ENCODE measurements at places on chromosomes 11 and 22. TPM values are rescaled to one million over a fixed set of nuclear protein-coding genes. Genes with fewer than 3 reads are reported as not detected.
A peak's percentile ranks its signal among the peaks of the same experiment; 100 is the strongest.

GRCh38 chr11:80103142-80103859 lies 662.5 kb upstream of the TENM4 start:
- DNase-seq = no peak

GRCh38 chr11:74683941-74684481 lies 47.2 kb downstream of the CHRDL2 start:
- no peak for DNase-seq

DNA sequence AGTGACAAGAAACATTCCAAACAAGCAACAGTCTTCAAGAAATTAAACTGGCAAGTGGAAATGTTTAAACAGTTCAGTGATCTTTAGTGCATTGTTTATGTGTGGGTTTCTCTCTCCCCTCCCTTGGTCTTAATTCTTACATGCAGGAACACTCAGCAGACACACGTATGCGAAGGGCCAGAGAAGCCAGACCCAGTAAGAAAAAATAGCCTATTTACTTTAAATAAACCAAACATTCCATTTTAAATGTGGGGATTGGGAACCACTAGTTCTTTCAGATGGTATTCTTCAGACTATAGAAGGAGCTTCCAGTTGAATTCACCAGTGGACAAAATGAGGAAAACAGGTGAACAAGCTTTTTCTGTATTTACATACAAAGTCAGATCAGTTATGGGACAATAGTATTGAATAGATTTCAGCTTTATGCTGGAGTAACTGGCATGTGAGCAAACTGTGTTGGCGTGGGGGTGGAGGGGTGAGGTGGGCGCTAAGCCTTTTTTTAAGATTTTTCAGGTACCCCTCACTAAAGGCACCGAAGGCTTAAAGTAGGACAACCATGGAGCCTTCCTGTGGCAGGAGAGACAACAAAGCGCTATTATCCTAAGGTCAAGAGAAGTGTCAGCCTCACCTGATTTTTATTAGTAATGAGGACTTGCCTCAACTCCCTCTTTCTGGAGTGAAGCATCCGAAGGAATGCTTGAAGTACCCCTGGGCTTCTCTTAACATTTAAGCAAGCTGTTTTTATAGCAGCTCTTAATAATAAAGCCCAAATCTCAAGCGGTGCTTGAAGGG lies 6.0 kb downstream of the MALAT1 start:
- DNase-seq = no peak

DNA sequence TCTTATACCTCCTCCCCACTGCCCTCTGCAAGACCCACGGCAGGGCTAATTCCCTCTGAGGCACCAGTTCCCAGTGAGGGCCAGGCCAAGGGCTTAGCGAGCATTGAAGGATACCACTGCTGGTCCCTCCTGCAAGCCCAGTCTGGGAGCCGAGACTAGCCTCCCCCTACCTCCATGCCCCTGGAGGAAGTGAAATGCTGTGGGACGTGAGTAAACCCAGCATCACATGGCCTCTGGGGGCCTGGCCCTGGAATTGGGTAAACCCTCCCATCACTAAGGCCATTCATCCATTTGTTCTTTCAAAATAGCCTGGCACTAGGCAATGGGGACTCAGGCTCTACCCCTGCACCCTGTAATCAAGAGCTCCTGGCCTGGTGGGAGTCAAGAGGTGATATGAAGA lies 24.7 kb downstream of the ARAP1 start:
- no peak for DNase-seq

- DNase-seq = no peak
Observed at GRCh38 chr11:27757953-27758352, 57.7 kb upstream of the BDNF start.

GRCh38 chr11:12329797-12330196 lies 47.6 kb upstream of the PARVA start:
- no peak for DNase-seq

DNA sequence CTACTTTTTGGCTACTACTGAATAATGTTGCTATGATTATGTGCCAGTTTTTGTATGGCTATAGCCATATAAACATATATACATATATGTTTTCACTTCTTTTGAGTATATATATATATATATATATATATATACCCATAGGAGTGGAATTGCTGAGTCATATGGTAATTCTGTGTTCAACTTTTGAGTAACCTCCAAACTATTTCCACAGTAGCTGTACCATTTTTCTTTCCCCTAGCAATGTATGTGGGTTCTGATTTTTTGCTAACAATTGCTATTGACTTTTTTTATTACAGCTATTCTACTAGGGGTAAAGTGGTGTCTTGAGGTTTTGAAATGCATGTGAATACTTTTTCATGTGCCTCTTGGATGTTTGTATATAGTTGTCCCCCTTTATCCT lies 30.4 kb downstream of the CBL start:
- no peak for DNase-seq

GRCh38 chr22:38413085-38414008 lies 41.7 kb downstream of the KCNJ4 start:
- peak; percentile 48 for DNase-seq

DNA sequence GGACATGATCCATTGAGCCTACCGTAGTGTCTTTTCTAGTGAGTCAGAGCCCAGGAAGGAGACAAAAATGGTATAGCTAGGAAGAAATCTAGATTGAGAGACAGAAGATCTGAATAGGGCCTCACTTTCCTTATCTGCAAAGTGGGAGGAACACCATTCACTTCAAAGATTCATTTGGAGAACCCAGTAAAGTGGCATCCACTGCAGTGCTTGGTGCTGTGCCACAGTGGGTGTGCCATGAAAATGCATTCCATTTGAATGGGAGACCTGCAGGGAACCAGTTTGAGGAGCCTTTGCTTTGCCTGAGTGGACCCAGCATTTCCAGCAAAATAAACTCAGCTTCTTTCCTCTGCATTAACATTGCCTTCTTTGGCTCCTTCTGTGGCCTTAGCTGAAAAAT lies 470.5 kb upstream of the CADM1 start:
- no peak for DNase-seq

DNA sequence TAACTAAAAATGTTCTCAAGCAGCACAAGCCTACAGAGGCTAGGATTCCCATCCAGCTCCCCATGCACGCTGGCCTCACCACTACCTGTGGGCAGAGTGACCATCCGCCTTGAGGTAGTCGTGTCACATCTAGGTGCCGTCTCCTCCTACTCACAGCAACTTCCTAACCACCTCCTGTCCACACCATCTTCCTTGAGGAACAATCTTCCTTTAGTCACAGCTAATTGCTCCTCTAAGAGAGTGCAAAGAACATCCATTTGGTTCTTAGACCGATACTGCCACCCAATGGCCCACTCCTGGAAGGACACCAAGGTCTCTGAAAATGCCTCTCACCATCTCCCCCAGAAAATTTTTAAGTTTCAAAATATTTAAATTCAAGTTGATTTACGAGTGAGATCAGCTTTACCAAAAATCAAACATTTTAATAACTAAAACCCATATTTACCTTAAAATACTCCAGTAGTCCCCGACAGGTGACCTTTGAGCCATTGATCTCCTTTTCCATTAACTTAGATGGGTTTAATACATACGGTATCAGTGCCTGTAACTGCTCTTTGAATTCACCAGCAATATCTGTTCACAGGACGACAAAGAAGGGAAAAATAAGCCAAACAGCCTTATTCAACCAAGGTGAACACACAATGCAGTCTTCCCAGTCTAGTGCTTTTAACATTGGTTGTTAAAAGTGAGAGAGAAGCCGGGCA lies 21.7 kb upstream of the PLAAT3 start:
- peak; percentile 59 for DNase-seq

DNA sequence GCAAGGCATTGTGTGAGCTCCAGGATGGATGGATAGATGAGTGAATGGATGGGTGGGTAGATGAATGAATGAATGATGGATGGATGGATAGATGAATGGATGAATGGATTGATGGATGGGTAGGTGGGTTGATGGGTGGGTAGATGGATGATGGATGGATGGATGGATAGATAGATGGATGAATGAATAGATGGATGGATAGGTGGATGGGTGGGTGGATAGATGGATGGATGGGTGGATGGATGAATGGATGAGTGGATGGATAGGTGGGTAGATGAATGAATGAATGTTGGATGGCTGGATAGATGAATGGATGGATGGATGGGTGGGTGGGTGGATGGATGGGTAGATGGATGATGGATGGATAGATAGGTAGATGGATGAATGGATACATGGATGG lies 33.5 kb downstream of the DHCR7 start:
- no peak for DNase-seq

GRCh38 chr11:110909336-110909735 lies 197.1 kb upstream of the ARHGAP20 start:
- DNase-seq = no peak

GRCh38 chr11:94791216-94791889 lies 23.2 kb downstream of the AMOTL1 start:
- no peak for DNase-seq

DNA sequence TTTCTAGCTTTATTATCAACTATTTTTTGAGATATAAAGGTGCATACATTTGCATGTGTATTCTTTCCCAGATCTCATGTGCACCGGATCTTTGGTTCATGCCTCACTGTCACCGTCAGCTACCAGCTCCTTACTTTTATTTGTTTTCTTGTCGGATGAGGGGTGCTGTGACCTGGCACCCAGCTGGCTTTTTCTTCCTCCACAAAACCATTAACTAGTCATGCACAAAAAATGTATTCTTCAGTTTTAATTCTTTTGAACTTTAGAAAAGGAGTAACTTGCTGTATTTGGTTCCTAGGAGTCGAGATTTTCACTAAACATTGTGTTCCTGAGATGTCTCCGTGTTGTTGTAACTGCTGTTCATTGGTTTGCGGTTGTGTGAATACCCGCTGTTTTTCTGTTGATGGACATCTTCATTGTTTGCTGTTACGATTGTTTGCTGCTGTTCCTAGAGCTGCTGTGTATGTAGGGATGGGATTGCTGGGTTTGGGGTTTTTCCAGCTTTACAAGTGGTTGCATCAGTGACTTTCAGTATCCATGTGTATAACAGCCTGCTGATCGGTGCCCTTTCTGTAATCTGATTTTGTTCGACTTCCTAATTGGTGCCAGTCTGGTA lies 39.4 kb downstream of the MOV10L1 start:
- no peak for DNase-seq

DNA sequence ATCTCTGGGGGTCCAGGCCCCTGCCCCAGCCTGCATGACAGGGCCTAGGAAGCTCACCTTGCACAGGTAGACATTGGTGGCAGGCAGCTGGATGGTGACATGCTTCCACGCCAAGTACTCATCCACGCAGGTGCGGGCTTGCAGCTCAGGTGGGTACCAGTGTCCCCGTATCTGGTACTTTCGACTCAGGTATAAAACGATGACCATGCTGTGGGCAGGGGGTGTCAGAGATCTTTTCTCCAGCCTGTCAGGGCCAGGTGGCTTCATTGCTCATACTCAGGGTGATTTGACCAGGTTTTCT lies 1.6 kb upstream of the GSTT4 start:
- no peak for DNase-seq

GRCh38 chr11:65641297-65642013 lies 3.6 kb downstream of the SIPA1 start:
- no peak for DNase-seq

- DNase-seq = no peak
Observed at GRCh38 chr11:72067266-72067665, 13.1 kb downstream of the NUMA1 start.

- DNase-seq = no peak
Observed at GRCh38 chr22:24231706-24232105, 13.2 kb downstream of the GGT5 start.

GRCh38 chr11:1410366-1411291 lies 20.9 kb downstream of the BRSK2 start:
- DNase-seq = no peak

- no peak for DNase-seq
Observed at GRCh38 chr22:44783581-44783980, 31.2 kb downstream of the ARHGAP8 start.

- no peak for DNase-seq
Observed at GRCh38 chr11:38835966-38836365, 2237.9 kb upstream of the RAG2 start.

- DNase-seq = no peak
Observed at GRCh38 chr11:2578929-2579270, 120.9 kb downstream of the KCNQ1OT1 start.

DNA sequence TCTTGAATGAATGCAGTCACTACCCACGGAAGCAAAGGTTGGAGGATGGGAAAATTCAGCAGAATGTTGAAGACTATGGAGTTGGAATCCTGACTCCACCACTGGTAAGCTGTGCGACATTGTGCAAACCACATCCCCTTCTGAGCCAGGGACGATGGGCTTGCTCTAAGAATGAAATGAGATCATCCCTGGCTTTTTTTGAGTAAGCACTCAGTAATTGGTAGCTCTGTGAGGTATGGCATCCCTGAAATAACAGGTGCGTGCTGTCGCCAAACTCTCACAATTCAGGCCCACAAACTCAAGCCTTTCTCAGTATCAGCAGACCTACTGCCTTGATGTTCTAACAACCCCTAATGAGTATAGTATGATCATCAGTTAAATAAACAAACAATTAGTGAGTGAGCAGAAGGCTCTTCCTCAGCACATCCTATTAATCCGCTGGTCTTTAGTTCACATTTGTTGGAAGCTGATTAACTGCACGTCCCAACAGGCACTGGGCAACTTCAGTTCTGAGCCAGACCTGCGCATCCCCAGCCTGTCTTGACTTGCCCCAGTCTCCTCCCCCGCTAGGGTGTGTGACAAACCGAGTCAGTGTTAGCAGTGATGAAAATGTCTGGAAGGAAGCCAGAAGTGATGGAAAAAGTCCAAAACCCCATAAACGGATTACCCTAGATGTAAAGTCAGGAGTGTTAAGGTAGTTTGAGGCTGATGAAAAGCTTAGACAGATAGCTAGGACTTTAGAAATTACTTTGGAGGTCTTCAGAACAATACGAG lies 235.5 kb downstream of the GRIK4 start:
- no peak for DNase-seq

GRCh38 chr22:19063581-19064353 lies 58.4 kb downstream of the DGCR2 start:
- DNase-seq = no peak

- DNase-seq = no peak
Observed at GRCh38 chr11:67667490-67668191, 6.8 kb downstream of the ALDH3B2 start.

- DNase-seq = no peak
Observed at GRCh38 chr11:61654397-61654829, 25.8 kb upstream of the DAGLA start.

- no peak for DNase-seq
Observed at GRCh38 chr11:30128269-30128932, 102.4 kb upstream of the FSHB start.

GRCh38 chr11:119991669-119992068 lies 146.2 kb downstream of the TRIM29 start:
- no peak for DNase-seq

CCDC73 gene
- not detected for total RNA-seq

CDC42EP1 gene
- total RNA-seq = 0.09 TPM

RPL3 gene
- 2,348 TPM for total RNA-seq

HSPB2 gene
- not detected for total RNA-seq

FOLR2 gene
- total RNA-seq = not detected

SCO2 gene
- 4.8 TPM for total RNA-seq

RGL4 gene
- total RNA-seq = 49.7 TPM

Data from activated naive CD4-positive, alpha-beta T cell treated with anti-CD3 and anti-CD28 coated beads, Interleukin-2, amount 50 U/mL, for 72 hours (primary cell).